ENCODE measurements at places on chromosomes 11 and 22.

GRCh38 chr22:32446321-32446720 lies 17.9 kb downstream of the BPIFC start:
- DNase-seq, result no peak

DNA sequence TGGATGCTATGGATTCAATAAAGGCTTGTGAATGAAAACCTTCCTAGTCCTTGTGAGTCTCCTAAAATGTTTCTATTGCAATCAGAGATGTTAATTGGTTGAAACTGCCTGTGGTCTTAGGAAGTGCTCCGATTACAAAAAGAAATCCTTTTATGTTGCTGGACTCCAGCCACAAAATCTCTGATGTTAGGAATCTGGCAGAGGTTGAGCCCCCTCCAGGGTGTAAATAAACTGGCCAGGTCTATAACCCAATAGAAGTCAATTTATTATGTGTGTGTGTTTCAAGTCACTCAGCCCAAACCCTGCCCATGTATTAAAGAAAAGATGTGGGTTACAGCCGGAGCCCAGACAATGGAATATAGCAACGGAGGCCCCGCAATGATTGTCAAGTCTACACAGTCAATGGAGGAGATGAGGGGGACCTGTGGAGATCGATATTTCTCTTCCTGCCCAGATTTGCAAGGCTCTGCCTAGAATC lies 218.1 kb upstream of the SORL1-AS1 start:
- no peak for DNase-seq

DNA sequence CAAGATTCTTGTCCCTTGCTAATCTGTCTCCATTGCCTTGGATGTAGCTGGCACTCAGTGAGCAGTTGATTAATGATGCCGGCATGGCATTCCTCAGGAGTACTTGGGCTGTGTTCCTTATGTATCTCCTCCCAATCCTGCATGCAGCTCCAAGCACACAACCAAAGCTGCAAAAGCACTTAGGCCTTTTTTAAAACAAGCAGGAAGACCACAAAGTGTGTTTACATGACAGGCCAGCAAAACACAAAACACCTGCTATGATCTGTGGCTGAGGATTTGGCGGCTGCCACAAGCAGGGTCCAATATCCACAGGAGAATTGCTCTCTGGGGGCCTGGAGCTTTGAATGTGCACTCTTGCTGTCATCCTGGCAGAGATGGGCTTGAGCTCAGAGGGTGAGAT lies 8.9 kb downstream of the ABTB2 start:
- DNase-seq, result no peak

DNA sequence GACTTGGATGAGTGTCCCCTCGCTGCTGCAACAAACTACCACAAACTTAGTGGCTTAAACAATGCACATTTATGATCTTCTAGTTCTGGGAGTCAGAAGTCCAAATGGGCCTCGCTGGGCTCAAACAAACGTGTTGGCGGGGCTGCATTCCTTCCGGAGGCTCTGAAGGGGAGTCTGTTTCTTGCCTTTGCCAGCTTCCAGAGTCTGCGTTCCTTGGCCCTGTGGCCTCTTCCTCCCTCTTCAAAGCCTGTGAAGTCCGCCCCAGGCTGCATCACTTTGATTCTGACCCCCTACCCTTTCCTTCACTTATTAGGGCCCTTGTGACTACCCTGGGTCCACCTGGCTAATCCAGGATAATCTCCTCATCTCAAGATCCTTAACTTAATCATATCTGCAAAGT lies 80.3 kb upstream of the NECTIN1 start:
- DNase-seq, result no peak
